Activated naive CD4-positive, alpha-beta T cell (primary cell): ENCODE measurements at places on chromosomes 5 and 9.

GRCh38 chr9:137843355-137843754, 34.2 kb upstream of the CACNA1B start:
- no peak for DNase-seq

GRCh38 chr5:77454123-77454522, 38.0 kb downstream of the WDR41 start:
- DNase-seq, result no peak

- DNase-seq, result no peak
These were observed 191.0 kb downstream of the GLIS3 start for GRCh38 chr9:4108754-4109465.

- no peak for DNase-seq
These were observed 21.9 kb downstream of the PTPA start for GRCh38 chr9:129133082-129133481.

- no peak for DNase-seq
These were observed 96.5 kb upstream of the PITX1 start for GRCh38 chr5:135130261-135131215.

- DNase-seq, result peak; percentile 38
These were observed 617 bp downstream of the PPP6C start for GRCh38 chr9:125189011-125189360.

GRCh38 chr5:132751444-132751843, 4.2 kb downstream of the CCNI2 start:
- DNase-seq, result no peak

DNA sequence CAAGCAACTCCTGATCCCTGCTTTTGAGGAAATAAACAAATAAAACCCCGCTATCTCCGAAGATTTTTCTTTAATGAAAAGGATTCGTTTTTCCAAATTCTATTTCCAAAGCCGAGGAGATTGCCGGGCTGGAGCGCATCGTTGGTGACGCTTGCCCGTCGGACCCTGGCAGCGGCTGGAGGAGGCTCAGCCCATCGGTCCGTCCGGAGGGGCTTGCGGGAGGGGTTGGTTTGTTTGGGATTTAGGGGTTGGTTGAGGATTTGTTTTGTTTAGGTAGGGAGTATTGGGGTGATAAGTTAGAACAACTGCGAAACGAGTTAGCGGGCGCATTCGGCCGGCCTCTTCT, 20.8 kb downstream of the URM1 start:
- no peak for DNase-seq

GRCh38 chr9:91786132-91786896, 163.7 kb downstream of the ROR2 start:
- no peak for DNase-seq

DNA sequence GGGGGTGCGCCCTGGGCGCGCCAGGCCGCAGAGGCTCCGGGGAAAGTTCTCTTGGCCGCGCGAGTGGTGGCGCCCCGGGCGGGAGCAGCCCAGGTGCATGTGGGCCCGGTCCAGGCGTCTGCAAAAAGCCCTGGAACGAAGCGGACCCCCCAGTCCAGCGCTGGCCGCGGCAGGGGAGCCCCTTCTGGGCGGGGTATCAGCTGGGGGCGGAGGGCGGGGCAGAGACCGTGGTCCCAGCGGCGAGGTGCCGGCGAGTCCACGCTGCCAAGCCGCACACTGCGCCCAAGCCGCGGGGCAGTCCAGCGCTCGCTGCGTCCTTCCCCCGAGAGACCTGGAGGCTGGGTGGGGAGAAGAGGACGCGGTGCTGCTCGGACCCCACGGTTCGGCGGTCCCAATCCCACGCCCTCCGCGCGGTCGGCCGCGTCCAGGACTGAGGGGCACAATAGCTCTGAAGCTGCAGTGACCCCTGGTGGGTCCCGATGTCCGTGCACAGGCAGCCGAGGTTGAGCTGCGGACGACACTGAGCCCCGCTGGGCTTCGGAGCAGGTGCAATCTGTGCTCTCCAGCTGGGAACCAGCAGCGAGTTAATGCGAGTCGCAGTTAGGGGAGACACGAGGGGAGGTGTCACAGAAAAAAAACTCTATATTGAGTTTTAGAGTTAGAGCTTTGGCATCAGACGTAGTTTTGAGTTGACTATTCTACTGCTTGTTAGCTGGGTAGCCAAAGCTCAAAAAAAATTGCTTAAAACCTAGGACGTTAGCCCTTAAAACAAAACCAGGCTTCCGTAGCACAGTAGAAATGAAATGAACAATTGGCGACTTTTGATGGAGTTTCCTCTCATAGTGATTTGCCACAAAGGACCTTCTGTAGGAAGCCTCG, 1.1 kb upstream of the EPB41L4A start:
- no peak for DNase-seq

DNA sequence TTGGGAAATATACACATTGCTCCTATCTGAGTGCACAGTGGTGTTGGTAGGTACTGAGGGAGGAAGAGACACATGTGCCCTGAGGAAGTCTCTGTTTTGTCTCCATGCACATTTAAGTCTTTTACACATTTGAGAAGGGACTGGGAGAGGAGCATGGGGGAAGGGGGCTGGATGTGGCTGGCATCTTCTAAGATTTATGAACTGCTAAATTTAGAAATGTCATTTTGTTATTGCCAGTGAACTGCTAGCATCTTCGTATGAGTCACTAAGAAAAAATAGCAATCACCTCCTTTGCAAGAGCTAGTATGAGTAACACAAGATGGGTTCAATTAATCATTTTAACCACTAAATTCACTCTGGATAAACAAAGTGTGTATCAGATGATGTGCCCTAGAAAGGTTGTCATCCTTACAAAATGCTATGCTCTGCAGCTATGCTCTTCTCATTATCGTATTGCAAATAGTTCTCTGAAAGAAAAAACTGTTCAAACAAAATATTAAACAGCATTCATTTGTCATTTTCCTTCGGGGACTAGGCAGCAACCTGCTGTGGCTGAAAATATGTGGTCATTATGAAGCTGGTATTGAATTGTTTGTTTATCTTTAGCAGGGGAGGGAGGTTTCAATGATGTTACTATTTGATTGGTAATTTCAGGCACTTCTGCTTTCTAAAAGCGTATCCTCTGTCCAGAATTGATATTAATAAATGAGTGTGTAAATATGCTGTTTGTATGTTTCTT, 236.5 kb downstream of the DMRTA1 start:
- no peak for DNase-seq

DNA sequence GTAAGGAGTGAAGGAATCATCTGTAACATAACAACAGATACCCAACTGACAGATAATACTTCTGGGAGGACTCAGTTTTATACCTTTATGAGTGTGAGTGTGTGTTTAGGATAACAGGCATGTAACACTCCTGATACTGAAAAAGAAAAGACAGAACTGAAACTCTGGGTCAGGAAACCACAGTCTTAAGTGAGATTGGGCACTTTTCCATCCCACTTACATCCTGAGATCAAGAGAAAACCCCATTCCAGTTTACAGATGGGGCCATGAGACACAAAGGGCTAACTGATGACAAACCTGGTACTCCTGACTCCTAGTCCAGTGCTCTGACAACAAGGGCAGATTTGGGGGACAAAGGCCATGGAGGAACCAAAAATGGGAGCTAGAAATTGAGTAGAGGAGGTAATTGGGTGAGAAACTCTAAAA, 18.0 kb downstream of the IL5 start:
- no peak for DNase-seq

GRCh38 chr9:123420592-123421111, 64.7 kb downstream of the CRB2 start:
- no peak for DNase-seq

- no peak for DNase-seq
These were observed 33.1 kb downstream of the ATP6V0E1 start for GRCh38 chr5:173016598-173017046.

GRCh38 chr9:35658968-35659220, 802 bp downstream of the CCDC107 start:
- no peak for DNase-seq

GRCh38 chr5:179762079-179762780, 29.6 kb downstream of the MAML1 start:
- peak; percentile 6 for DNase-seq

GRCh38 chr5:76980518-76981144, 27.8 kb downstream of the CRHBP start:
- no peak for DNase-seq

- DNase-seq, result no peak
These were observed 780.3 kb downstream of the KCTD16 start for GRCh38 chr5:144950996-144951395.
